Cardiac fibroblast (primary cell): ENCODE measurements at places on chromosomes 6 and 20.

GRCh38 chr6:16576451-16577368, 184.6 kb downstream of the ATXN1 start:
- DNase-seq, result no peak

DNA sequence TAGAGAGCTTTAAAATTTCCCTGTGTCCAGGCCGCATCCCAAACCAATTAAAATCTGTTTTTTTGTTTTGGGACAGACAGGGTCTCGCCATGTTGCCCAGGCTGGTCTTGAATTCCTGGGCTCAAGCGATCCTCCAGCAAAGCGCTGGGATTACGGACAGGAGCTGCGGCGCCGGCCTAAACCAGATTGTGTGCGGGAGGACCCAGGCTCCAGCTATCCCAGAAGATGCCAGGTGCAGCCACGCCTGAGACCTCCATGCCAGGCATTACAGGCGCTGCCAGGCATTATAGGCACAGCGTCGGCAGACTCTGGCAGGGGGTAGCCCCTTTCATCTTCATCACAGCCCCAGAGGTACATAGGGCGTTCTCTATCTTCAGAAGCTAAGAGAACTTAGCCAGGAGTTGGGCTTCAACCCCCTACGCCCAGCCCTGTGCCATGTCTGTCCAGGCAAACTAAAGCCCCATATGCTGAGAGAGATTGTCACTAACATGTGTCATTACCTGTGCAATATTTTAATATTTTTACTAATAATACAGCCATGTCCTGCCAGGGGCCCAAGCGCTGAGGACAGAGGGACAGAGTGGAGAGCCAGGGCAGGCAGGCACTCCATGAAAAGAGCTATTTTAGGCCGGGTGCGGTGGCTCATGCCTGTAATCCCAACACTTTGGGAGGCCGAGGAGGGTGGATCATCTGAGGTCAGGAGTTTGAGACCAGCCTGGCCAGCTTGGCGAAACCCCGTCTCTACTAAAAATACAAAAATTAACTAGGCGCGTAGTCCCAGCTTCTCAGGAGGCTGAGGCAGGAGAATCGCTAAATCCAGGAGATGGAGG, 9.8 kb upstream of the GRM4 start:
- no peak for DNase-seq

GRCh38 chr6:64155063-64155462, 519.5 kb downstream of the PHF3 start:
- no peak for DNase-seq

- no peak for DNase-seq
Observed at GRCh38 chr6:159194421-159194820, 25.2 kb downstream of the FNDC1 start.

DNA sequence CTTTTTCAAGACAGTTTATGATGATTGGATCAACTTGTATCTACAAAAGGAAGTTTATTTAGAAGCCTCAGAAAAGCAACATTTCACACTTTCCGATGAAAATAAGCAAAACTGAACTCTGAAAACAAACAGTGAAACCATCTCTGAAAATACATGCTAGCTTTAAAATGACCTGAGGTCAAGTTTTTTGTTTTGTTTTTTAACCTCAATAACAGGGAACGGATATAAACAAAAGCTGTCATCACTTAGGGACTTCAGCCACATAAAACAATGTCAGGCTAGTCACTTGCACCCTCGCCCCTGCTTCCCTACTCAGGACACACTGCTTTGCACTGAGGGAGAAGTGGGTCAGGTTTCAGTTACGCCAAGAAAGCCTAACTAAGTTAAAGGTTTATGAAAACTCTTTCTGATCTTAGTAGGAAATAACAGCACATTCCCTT, 11.6 kb downstream of the BACH2 start:
- DNase-seq, result peak; percentile 19

GRCh38 chr6:25747477-25747876, 7.1 kb upstream of the SLC17A4 start:
- DNase-seq, result no peak

GRCh38 chr20:35040646-35041045, 52.0 kb downstream of the TRPC4AP start:
- no peak for DNase-seq

GRCh38 chr20:10115021-10115420, 80.2 kb downstream of the ANKEF1 start:
- peak; percentile 73 for DNase-seq

- DNase-seq, result no peak
Observed at GRCh38 chr20:20009784-20010253, 7.3 kb upstream of the NAA20 start.

GRCh38 chr20:62067547-62068260, 2.0 kb upstream of the TAF4 start:
- no peak for DNase-seq

GRCh38 chr20:684676-685319, 9.2 kb upstream of the SCRT2 start:
- DNase-seq, result no peak
